ENCODE measurements at places on chromosomes 11 and 22.

GRCh38 chr11:43639920-43640319 lies 40.6 kb upstream of the HSD17B12 start:
- H3K4me1 ChIP-seq = peaks cover 6% of the 10 kb centered on the region
- no peak overlapping the region for H3K4me3 ChIP-seq
- H3K36me3 ChIP-seq = no peaks in the 10 kb centered on the region

- no peak overlapping the region for H3K4me3 ChIP-seq
- no peaks in the 10 kb centered on the region for H3K27me3 ChIP-seq
- no peak for DNase-seq
- H3K27ac ChIP-seq = peak overlapping the region; percentile 61
- H3K4me1 ChIP-seq = peaks cover 60% of the 10 kb centered on the region
- H3K36me3 ChIP-seq = no peaks in the 10 kb centered on the region
These were observed 11.6 kb downstream of the PHLDB1 start for GRCh38 chr11:118618991-118619375.

DNA sequence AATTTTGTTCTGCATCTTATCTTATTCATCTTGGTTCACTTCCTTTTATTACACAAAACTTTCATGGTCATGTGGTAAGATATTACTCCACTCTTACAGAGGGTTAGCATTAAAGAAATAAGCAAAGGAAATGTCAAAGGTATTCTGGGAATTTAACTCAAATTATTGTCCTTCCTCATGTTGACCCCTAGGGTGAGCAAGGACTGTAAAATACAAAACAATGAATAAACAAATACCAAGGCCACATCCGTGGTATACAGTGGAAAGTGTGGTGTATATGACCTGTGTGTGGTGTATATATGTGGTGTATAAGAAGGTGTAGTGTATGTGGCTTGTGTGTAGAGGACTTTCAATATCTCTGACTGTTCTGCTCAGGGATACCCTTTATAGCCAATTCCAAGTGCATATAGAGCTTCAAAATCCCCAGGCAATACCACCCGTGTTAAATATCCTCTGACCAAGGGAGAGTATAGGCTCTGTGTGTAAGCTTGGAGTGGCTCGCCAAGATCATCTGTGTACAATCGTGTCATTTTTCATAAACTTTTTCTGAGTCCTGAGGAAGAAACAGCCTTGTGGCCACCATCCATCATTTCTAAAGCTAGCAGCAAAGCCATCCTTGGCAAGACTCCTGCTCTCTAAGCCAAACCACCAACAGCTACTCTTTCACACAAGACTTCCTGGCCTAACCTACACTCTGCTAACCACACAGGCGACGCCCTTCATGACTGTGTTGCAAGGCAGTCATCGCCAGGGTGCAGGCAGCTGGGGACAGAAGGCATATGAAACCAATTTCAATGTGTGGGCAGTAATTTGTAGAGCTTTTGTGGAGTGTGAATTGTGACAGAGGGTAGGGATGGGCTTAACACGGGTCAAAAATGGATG lies 548.0 kb downstream of the ETS1 start:
- no peaks in the 10 kb centered on the region for H3K27me3 ChIP-seq
- no peaks in the 10 kb centered on the region for H3K36me3 ChIP-seq
- H3K27ac ChIP-seq = no peak overlapping the region
- H3K4me3 ChIP-seq = no peak overlapping the region
- H3K4me1 ChIP-seq = no peaks in the 10 kb centered on the region
- DNase-seq = no peak

DNA sequence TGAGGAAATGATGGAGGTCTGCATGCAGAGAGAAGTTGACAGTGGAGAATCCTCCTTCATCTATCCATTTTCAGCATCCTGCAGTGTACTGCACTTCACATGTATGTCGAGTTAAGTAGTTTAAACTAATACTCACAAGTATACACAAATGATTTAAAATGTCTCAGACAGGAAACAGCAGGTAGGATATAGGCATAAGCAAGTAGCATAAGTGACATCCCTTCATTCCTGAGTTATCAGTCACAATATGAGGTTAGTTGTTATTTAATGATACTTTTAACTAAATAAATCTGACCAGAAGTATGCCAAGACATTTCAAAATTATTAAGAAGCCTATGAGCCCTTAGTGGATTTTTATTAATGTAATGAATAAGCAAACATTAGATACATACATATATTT lies 37.4 kb downstream of the MTMR2 start:
- H3K27ac ChIP-seq = no peak overlapping the region
- peak; percentile 2 for DNase-seq
- no peaks in the 10 kb centered on the region for H3K27me3 ChIP-seq
- H3K4me3 ChIP-seq = no peak overlapping the region

DNA sequence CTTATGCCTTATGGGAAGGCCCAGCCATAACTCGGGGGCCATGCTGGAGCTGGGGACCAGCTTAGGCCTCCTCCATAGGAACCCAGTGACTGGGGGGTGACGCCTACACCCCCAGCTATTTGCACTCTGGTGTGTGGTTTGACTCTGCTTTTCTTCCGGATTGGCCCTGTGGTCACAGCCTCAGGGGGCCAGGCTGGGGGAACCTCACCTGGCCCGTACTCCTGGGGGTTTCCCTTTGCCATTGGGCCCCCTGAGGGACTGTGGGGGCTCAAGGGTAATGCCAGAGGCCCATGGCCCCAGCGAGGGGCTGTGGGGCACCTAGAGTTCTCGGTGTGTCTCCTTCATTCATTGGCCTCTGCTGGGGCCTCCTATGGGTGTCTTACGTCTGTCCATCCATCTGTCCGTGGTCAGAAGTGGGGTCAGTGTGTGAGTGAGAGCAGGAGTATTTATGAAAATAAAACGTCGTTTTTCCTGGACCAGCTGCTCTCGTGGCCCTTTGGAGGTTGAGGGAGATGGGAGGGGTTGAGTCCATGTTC lies 6.3 kb upstream of the SH3BP1 start:
- no peaks in the 10 kb centered on the region for H3K27me3 ChIP-seq
- H3K4me1 ChIP-seq = peaks cover 11% of the 10 kb centered on the region
- H3K36me3 ChIP-seq = peaks cover 14% of the 10 kb centered on the region
- H3K4me3 ChIP-seq = no peak overlapping the region

GRCh38 chr22:44665115-44665514 lies 36.9 kb upstream of the PRR5 start:
- no peak overlapping the region for H3K27ac ChIP-seq
- no peak overlapping the region for H3K4me3 ChIP-seq
- no peaks in the 10 kb centered on the region for H3K36me3 ChIP-seq
- DNase-seq = no peak
- peaks cover 2% of the 10 kb centered on the region for H3K4me1 ChIP-seq

DNA sequence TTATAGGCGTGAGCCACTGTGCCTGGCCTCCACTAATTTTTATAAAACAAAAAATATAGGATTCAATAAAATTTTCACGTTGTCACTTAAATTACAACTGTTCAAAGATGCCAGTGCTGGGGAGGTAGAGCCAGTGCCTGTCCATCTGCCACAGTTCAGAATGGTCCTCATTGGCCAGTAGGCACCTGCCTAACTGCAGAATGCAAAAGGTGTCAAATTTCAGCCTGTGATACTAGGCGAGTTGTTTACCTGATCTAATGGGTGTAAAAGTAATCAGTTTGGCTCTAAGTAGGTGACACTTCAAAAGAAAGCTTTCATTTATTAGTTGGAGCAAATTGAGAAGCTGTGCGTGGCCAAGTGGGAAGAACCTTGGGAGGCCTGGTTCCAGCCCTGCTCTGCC lies 2.4 kb downstream of the SMARCB1 start:
- no peaks in the 10 kb centered on the region for H3K27me3 ChIP-seq
- no peak for DNase-seq
- peaks cover 13% of the 10 kb centered on the region for H3K36me3 ChIP-seq
- no peak overlapping the region for H3K4me3 ChIP-seq
- peaks cover 12% of the 10 kb centered on the region for H3K4me1 ChIP-seq

DNA sequence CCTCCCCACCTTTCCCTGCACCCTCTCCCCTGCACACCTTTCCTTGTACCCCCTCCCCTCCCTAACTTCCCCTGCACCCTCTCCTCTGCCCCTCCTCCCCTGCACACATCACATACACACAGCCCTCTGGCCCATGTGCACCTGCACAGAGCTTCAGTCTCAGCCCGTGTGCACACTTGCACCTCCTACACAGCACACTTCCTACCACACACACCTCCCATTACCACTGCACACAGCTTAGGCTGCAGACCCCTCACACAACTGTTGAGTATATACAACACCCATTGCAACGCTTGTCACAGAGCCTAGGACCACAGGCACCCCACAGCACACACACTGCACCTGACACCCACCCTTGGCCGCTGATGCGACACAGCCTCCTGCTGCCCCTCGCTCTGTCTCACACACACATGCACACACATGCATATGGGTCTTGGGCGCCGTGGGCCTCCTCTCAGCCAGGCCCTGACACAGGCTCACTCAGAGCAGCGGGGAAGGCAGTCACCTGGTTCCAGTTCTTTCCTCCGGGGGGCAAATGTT lies 411 bp downstream of the SIGIRR start:
- H3K27me3 ChIP-seq = peaks cover 4% of the 10 kb centered on the region
- DNase-seq = no peak
- H3K27ac ChIP-seq = no peak overlapping the region
- H3K4me3 ChIP-seq = no peak overlapping the region
- peaks cover 19% of the 10 kb centered on the region for H3K4me1 ChIP-seq

GRCh38 chr11:100984668-100985067 lies 144.9 kb downstream of the PGR start:
- no peak for DNase-seq
- no peaks in the 10 kb centered on the region for H3K4me1 ChIP-seq
- H3K36me3 ChIP-seq = no peaks in the 10 kb centered on the region
- H3K4me3 ChIP-seq = no peak overlapping the region
- H3K27me3 ChIP-seq = no peaks in the 10 kb centered on the region
- no peak overlapping the region for H3K27ac ChIP-seq
